Iris pigment epithelial cell (primary cell): ENCODE measurements at places on chromosomes 2 and 18.

- peak; percentile 73 for DNase-seq
Observed at GRCh38 chr2:172449911-172450550, 22.6 kb downstream of the ITGA6 start.

DNA sequence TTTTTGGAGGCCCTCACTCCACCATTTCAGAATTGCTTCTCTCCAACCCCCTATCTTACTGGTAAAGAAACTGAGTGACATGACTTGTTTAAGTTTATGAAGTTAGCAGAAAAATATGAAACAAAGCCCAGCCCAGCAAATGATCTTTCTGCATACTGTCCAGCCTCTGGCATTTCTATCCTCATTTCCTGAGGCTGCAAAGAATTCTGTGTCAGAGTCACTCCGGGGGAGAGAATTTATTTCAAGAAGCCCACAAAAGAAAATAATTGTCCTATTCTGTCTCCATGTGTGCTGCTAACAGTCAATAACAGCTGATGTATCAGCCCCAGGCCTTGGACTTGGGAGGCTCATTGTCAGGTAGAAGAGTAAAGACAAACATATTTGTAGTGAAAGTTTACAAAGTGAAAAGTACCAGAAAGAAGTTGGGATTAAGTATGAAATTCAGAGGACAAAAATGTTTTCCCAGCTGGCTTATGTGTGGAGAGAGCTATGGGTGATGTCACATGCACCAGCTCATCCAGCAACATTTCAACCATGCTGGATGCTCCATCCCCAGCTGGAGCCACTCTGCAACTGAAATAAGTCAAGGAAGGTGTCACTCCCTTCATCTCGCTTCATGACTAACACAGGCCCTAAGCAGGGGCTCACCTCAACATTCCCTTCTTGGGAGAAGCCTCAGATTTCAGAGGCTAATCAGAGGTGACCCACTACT is 42.3 kb downstream of the TRABD2A start:
- peak; percentile 52 for DNase-seq

- no peak for DNase-seq
Observed at GRCh38 chr2:137771064-137771463, 193.2 kb upstream of the HNMT start.

DNA sequence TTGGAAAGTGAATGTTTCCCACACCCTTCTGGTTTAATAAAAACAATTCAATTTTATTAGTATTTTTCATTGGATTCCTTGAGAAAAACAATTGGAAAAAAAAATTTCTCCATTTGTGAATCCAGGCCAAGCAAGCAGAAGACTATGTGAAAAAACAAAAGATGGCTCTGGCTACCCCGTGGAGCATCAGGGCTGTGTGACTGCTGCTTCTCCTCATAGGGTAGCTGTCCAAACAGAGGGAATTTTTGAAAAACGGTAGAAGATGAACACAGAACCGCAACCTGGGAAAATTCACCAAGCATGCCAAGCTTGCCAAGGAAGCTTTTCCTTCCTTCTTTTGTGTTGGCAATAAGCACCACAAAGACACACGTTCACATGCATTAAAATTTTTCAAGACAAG is 71.3 kb upstream of the ACVR2A start:
- no peak for DNase-seq

DNA sequence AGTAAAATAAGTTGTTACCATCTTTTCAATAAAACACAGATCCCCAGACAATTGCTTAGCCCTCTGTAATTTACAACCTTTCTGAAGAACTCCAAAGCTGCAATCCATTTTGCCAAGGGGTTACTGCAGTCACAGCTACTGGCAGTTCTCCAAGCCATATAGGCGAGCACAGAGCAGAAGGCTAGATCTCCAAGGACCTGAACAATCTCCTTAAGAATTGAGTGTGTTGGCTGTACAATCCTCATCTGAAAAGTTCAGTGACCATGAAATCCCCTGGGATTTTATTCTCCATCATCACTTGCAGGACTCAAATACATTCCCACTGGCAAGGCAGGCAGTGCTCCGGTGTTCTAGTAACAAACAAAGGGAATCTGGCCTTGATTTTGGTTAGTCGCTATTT is 103.9 kb upstream of the LRP1B start:
- DNase-seq, result peak; percentile 28

DNA sequence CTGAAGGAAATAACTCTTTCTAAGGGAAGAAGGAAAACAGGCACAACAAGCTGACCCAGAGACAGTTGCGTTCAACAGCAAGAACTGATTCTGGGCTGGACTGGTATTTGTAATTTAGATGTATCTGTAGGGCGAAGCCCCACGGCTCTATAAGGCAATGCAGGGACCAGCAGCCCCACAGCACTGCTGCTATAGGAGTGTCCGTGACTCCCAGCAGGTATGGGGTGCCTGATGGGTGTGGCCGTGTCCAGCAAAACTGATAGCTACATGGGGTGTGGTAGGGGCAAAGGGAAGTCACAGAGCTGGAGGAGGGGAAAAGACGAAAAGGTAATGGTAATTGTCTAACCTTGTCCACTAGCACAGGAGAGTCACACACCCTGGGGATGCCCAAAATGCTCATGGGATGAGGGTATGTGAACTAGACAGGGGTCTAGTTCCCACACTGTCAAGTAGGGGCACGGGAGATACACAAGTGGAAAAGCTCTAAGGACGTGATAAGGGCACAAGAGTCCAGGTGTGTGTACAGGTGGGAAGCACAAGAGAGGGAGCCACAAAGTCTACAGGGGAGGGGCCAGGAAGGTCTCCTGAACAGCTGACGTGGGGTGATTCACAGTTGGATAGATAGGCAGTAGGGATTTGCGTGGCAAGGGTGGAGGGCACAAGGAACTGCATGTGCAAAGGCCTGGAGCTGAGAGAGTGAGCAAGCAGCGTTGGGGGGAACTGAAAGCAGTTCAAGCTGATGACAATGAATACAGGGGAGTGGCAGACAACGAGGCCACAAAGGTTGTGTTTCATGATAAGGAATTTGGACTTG is 48.5 kb upstream of the ASPRV1 start:
- DNase-seq, result no peak

DNA sequence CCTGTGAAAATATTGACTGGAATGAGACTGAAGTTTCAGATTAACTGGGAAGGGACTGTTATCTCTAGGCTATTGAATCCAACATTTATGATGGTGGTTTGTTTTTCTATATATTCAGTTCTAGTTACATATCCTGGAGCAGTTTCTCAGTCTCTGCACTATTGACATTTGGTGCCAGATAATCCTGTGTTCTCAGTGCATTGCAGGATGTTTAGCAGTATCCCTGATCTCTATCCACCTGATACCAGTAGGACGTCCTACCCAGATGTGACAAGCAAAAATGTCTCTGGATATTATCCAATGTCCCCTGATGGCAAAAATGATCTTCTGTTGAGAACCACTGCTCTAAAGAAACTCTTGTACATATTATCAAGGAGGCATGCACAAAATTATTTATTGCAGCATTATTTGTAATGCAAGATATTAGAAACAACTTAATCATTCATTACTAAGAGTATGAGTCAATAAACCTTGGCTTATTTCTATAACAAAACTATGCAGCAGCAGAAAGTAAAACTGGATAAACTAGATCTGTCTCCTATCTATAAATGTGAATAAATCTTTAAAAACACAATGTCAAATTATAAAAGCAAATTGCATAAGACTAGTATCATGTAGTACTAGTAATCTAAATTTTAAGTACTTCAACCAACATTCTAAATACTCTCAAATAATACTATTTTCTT is 369.3 kb upstream of the RND3 start:
- peak; percentile 14 for DNase-seq

DNA sequence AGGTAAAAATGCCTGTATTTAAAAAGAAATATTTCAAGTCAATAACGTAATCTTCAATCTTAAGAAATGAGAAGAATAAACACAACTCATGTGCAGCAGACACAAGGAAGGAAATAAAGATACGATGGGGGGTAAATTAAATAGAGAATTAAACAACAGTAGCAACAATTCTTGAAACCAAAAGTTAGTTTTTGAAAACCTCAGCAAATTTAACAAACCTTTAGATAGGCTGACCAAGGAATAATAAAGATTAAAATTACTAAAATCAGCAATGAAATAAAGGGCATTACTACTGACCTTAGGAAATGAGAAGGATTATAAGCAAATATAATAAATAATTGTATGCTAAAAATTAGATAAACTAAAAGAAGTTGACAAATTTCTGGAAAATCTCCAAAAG is 178.9 kb downstream of the RTP5 start:
- no peak for DNase-seq

- DNase-seq, result peak; percentile 66
Observed at GRCh38 chr2:138090330-138090729, 126.1 kb downstream of the HNMT start.

DNA sequence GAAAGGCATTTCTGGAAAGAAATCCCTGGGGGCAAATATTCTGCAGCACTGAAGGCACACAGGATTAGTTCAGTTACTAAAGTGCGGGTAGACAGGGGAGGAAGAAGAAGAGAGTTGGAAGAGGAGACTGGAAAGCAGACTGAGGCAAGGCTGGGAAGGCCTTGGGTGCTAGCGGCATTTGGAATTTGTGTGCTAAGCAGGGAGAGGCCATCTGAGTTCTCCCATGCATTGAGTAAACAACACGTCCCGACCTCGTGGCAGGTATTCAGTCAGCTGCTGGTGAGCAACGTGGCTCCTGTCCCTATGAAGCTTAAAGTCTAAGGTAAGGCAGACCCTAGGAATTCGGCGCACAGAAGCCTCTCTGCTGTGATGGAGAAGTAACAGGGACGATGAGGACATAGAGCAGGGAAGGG is 30.7 kb downstream of the ATP8B1 start:
- no peak for DNase-seq

DNA sequence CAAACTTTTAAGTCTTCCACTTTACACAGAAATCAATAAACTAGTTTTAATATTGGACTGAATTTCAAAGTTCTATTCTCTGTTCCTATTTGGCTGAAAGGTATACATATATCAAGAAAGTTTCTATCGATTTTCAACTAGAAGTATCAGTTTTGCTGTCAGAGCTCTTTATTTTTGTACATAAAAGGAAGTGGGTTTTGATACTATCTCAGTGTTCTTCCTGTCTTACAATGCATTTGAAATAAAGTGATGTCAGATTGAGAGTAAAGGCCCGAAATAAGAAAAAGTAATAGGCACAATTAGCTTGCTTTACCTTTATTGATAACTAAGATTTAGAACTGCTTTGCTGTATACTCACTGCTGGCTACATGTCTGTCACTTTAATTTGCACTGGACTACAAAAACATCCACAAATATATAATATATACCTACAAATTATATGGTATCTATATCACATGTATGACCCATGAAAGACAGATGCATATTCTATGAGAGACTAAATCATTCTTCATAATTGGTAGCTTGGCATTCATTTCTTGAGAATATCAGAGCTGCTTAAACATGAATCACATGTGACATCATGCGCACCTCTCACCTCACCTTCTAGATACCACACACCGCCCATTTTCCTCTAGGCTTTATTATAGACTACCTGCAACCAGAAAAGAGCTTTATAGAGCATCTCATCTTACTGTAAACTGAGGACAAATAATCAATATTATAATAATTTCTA is 83.6 kb downstream of the ASXL2 start:
- DNase-seq, result no peak

- no peak for DNase-seq
Observed at GRCh38 chr2:171325886-171326585, 107.8 kb downstream of the METTL8 start.

DNA sequence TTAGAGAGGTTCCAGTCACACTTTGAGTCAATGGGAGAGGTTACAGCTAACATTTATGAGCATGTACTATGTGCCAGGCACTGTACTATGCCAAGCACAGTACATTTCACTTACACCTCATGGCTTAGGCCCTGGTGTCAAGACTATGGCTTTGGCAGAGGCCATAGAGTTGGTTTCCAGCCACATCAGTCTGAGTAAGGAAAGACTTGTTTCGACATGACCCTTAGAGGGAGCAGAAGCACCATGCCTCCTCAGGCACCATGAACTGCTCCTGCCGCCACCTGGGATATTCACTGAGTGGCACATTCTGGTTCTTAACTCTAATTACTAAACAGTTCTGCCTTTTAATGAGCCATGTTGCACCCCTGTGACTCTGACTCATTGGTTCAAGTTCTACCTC is 12.7 kb downstream of the DGUOK start:
- peak; percentile 58 for DNase-seq

- DNase-seq, result peak; percentile 73
Observed at GRCh38 chr2:24907116-24907515, 12.9 kb downstream of the ADCY3 start.

DNA sequence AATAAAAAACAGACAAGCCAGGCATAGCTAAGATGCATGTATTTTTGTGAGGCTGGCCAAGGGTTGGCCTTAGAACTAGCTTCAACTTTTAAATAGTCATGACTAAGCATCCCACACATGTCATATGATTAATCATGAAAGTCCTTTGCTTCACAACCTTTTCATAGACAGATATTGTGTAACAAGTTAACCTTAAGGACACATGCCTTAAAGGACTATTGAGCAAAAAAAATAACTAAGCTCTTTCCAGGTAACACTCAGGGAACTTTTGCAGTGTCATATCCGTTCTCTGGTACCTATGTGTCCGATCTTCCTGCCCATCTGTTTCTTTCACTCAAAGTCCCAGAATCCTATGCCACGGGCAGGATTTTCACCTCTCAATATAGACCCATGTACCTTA is 498.4 kb downstream of the STK39 start:
- no peak for DNase-seq

DNA sequence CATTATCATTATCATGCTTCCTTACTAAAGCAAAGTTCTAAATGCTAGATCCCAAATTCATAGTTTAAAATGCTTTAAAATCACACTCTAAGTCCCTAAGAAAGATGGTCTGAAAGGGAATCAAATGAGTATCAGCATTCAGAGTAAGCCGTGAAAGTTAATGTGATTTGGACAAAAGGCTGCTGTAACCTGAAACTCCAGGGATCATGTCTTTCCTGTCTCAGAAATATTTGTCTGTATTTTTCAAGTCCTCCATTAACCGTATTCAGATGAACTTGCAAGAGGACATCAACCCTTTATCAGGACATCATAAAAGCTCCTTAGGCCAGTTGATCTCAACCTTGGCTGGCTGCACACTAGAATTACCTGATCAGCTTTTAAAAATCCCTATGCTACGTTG is 324.3 kb upstream of the PKDCC start:
- peak; percentile 51 for DNase-seq

DNA sequence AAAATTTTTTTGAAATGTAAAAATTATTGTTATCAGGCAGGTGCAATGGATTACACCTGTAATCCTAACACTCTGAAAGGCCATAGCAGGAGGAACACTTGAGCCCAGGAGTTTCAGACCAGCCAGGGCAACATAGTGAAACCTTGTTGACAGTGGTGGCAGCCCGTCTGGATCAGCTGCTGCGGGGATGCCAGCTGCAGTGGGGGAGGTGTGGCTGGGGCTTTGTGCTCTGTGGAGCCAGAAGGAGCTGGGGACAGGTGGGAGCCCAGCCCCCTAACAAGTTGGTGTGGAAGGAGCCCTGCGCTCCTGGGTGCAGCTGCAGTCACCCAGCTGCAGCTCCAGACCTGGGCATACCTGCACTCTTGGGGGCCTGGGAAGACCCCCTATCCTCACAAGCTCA is 182.4 kb upstream of the MC4R start:
- DNase-seq, result no peak

- DNase-seq, result peak; percentile 69
Observed at GRCh38 chr18:24189007-24189528, 50.2 kb downstream of the CABYR start.

GRCh38 chr2:69210385-69210784 is 176.6 kb downstream of the GFPT1 start:
- DNase-seq, result no peak
